Testis (tissue), 5 donors: ENCODE measurements at places on chromosomes 5 and 9.

DNA sequence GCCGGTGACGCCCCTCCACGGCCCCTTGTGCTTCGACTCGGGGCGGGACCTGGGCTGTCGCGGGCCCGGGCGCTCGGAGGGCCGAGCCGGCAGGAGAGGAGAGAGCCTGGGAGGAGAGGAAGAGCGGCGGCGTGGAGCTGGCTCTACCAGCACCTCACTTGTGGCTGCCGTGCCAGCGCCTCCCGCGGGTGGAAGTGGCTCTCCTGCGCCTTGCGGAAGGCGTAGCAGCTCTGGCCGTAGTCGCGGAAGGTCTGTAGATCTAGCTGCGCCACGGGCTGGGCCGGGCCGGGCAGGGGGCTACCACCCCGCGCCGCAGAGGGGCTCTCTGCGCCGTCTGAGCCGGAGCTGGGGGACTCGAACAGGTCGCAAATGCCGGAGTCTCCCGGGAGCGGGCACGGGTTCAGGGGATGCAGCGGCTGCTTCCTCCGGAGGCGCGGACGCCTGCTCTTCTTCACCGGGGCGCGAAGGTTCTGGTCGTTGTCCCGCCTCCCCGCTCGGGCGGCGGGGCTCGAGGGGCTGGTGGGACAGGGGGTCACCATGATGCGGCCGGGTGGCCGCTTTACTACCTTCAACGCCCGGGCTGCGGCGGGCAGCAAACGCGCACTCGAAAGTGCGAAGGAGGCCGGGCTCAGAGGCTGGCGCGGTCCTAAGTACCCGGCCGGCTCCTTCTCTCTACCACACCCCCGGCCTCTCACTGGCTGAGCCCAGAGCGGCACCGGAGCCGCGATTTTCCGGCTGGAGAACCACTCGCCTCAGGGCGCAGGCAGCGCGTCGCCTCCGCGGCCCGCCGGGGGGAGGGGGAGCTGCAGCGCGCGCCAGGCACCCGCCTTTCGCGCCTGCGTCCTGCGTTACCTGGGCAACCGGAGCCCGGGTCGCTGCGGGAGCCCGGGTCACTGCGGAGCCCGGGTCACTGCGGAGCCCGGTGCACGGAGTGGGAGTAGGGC is at the start of gene CCNO:
CCNO (minus strand) TSS at position 624 of the 944 bp plus-strand sequence; CDS start at position 539, 85 bp downstream.
- no peaks in the 10 kb centered on the region for H3K36me3 ChIP-seq
- H3K27me3 ChIP-seq: no peaks in the 10 kb centered on the region
- no peak within 1 kb of the TSS for H3K27ac ChIP-seq
- peak; percentile 80 for DNase-seq
- peak within 1 kb of the TSS; percentile 61 for H3K4me3 ChIP-seq
- peaks cover 22% of the 10 kb centered on the region for H3K4me1 ChIP-seq

DNA sequence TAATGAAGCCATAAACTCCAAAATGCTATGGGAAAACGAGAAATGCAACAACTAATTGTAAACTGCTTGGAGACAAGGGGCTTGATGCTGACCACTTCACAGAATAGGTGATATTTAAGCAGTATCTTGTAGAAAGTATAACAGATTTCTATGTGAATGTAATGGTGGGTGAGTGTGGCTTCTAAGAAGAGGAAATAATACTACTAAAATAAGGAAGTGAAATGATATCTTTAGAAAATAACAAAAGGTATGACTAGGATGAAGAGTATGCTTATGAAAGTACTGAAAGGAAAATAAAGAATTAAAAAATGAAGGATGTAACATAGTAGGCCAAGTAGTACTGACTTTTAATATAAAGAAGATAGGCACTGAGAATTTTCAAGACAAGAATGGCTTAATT is 94.2 kb downstream of the AGTPBP1 start:
- H3K4me1 ChIP-seq: no peaks in the 10 kb centered on the region
- no peak for DNase-seq
- no peaks in the 10 kb centered on the region for H3K36me3 ChIP-seq
- no peak overlapping the region for H3K27ac ChIP-seq
- H3K4me3 ChIP-seq: no peak overlapping the region
- H3K27me3 ChIP-seq: no peaks in the 10 kb centered on the region

GRCh38 chr9:75064307-75065025 is 23.5 kb downstream of the NMRK1 start:
- no peak overlapping the region for H3K4me3 ChIP-seq
- DNase-seq: no peak
- H3K27ac ChIP-seq: no peak overlapping the region
- no peaks in the 10 kb centered on the region for H3K4me1 ChIP-seq

DNA sequence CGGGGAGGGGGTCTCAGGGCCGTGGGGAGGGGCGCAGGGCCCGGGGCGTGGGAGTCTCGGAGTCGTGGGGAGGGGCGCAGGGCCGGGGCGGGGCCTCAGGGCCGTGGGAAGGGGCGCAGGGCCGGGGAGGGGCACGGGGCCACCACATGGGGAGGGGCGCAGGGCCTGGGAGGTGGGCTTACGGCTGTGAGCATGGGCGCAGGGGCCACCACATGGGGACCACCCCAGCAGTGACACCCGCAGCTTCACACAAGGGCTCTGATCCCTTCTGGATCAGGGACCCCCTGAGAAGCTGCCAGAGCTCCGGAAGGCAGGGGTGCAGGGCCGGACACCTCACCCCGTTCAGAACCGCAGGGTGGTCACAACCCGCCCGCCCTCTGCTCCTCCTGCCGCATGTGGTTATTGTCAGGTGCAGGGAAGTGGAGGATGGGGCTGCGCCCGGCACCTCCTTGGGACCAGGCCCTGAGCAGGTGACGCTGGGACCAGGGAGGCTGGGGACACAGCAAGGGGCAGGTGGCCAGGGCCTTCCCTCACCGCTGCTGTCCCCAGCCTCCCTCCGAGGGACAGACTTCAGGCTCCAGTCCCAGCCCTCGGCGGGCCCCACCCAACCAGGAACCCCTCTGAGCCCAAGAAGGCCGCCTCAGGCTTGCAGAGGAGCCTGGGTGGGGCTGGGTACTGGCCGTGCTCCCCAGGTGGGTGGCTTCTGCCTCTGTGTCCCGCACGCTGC is 53.7 kb downstream of the EXD3 start:
- no peak overlapping the region for H3K27ac ChIP-seq
- no peak overlapping the region for H3K4me3 ChIP-seq
- H3K36me3 ChIP-seq: no peaks in the 10 kb centered on the region
- no peak for DNase-seq
- no peaks in the 10 kb centered on the region for H3K27me3 ChIP-seq
